Neural crest cell (in vitro differentiated cells): ENCODE measurements at places on chromosomes 6 and 20. TPM values are rescaled to one million over a fixed set of nuclear protein-coding genes. Genes with fewer than 3 reads are reported as not detected.

DNA sequence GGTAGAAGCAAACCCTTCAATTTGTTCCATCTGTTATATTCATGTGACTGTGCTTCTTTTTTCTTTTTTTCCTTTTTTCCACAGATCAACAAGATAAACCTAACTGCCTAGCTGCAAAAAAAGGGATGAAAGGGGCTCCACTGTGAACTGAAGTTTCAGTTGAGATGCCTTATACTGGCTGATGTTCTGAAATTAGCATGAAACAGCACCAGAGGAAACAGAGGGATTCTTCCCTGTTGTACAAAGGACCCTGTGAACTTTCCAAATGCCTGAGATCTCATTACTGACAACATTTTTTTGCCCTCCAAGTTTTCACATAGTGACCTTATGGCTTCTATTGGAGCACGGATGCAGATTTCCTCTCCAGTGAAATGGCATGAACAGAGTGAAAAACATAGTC, 302.7 kb upstream of the TFAP2D start:
- peaks cover 9% of the 10 kb centered on the region for H3K4me1 ChIP-seq
- H3K4me3 ChIP-seq, result no peak overlapping the region
- no peak for DNase-seq
- H3K27ac ChIP-seq, result peak overlapping the region; percentile 81
- H3K36me3 ChIP-seq, result no peaks in the 10 kb centered on the region

Gene MOG
- not detected in 2 replicates for total RNA-seq

DNA sequence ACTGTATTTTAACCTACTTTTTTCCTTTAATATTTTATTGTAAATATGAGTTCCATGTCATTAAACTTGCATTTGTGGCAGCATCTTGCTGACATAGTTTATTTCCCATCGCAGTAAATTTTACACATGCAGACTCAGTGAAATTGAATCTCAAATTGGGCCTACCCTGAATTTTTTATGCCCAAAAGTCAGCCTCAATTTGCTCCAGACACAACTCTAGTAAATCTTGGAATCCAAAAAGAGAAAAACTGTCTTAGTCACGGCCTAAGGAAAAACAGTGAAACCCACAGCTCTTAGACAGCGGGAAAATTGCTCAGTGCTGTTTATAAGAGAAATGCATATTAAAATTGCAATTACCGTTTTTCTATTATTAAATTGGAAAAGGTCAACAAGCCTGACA, 85.3 kb upstream of the PCSK2 start:
- no peaks in the 10 kb centered on the region for H3K36me3 ChIP-seq
- DNase-seq, result no peak
- H3K4me3 ChIP-seq, result no peak overlapping the region
- no peaks in the 10 kb centered on the region for H3K27me3 ChIP-seq
- no peak overlapping the region for H3K27ac ChIP-seq

Gene CTCFL
- 0.09 and 0.14 TPM in 2 replicates for total RNA-seq

Gene LAMA2
- total RNA-seq, result 0.47 and 1.1 TPM in 2 replicates

Gene PPP2R5D
- 67.5 and 67.6 TPM in 2 replicates for total RNA-seq

- no peaks in the 10 kb centered on the region for H3K36me3 ChIP-seq
- H3K27me3 ChIP-seq, result no peaks in the 10 kb centered on the region
Measured at GRCh38 chr6:168049277-168049676, 29.7 kb downstream of the FRMD1 start.

DNA sequence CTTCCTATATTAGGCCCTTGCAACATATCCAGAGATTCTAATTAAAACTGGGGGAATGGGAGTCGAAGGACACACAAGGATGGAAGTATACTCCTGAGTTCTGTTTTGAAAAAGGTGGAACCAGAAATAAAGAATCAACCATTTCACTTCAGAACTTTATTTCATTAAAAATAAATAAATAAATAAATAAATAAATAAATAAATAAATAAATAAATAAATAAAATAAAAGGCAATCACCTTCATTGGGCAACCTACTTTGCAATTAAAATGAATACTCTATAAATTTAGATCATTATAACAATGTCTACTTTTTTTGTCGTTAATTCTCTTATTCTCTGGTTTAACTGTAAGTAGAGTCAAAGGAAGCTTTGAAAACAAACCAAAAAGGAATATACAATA, 25.6 kb downstream of the GPR63 start:
- no peak for DNase-seq
- H3K36me3 ChIP-seq, result no peaks in the 10 kb centered on the region
- no peak overlapping the region for H3K4me3 ChIP-seq
- no peaks in the 10 kb centered on the region for H3K27me3 ChIP-seq
- peaks cover 5% of the 10 kb centered on the region for H3K4me1 ChIP-seq

Gene HUS1B
- total RNA-seq, result 0.40 and 0.59 TPM in 2 replicates

GRCh38 chr6:145214570-145214969, 520.8 kb downstream of the EPM2A start:
- no peak for DNase-seq
- H3K36me3 ChIP-seq, result no peaks in the 10 kb centered on the region
- H3K4me3 ChIP-seq, result no peak overlapping the region
- no peaks in the 10 kb centered on the region for H3K27me3 ChIP-seq
- H3K4me1 ChIP-seq, result peaks cover 19% of the 10 kb centered on the region
- no peak overlapping the region for H3K27ac ChIP-seq

GRCh38 chr20:11072982-11073381, 399.2 kb upstream of the JAG1 start:
- H3K4me1 ChIP-seq, result peaks cover 22% of the 10 kb centered on the region
- no peaks in the 10 kb centered on the region for H3K36me3 ChIP-seq

DNA sequence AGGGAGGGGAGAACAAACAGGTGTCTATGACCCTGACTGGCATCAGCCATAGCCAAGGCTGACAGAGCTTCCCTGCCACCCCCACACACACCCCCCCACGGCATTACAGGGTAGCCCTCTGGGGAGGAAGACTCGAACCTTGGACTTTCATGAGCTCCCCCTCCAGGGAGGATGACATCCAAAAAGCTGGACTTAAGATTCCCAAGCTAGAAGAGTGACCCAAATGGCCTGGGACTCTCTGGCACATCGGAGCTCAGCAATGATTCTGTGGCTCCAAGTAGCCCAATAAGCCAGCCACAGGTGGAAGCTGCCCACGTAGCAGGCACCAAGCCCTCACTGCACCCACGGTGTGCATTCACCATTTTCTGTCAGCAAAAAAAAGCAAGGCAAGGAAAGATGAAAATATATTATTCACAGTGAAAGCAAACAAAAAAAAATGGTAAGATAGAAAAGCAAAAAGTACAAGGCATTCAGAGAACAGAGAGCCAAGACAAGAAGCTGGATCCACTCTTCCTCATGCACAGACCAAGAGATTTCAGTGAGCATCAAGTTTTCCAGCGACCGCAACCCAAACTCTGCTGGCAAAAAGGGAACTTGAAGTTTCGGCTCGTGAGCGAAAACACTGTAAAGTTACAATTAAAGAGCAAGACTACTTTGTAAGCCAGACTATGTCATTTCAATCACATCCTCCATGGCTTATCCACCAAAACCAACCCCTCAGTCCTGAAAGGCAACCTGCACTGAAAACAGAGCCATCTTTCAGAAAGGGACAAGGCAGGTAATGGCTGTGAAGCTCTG, 10.9 kb downstream of the JAG1 start:
- H3K27me3 ChIP-seq, result no peaks in the 10 kb centered on the region
- no peak for DNase-seq
- no peak overlapping the region for H3K27ac ChIP-seq
- no peak overlapping the region for H3K4me3 ChIP-seq
- H3K36me3 ChIP-seq, result peaks cover 47% of the 10 kb centered on the region
- peaks cover 65% of the 10 kb centered on the region for H3K4me1 ChIP-seq

- H3K36me3 ChIP-seq, result no peaks in the 10 kb centered on the region
- peak overlapping the region; percentile 63 for H3K4me3 ChIP-seq
- DNase-seq, result no peak
- H3K4me1 ChIP-seq, result peaks cover 10% of the 10 kb centered on the region
- no peak overlapping the region for H3K27ac ChIP-seq
- peaks cover 51% of the 10 kb centered on the region for H3K27me3 ChIP-seq
Measured at GRCh38 chr6:48069280-48069679, 41.7 kb downstream of the PTCHD4 start.

DNA sequence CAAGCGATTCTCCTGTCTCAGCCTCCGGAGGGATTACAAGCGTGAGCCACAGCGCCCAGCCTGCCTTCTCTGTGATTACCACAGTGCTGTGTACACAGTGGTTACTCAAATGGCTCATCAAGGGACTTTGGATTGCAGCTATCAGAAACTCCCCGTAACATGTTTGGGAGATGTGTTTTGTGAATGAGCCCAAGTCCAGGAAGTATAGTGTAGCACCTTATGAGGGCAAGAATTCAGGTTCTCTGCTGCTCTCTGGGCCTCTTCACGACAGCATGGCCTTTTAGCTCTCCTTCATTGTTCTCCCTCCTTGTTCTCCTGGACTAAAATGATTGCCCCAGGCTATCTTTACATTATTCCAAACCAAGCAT, 34.1 kb upstream of the RPL7L1 start:
- no peak overlapping the region for H3K4me3 ChIP-seq
- no peaks in the 10 kb centered on the region for H3K4me1 ChIP-seq
- no peaks in the 10 kb centered on the region for H3K27me3 ChIP-seq
- H3K27ac ChIP-seq, result no peak overlapping the region
- H3K36me3 ChIP-seq, result peaks cover 7% of the 10 kb centered on the region

Gene EMILIN3
- 6.9 and 7.5 TPM in 2 replicates for total RNA-seq

Gene ZBTB24
- total RNA-seq, result 10.5 and 10.8 TPM in 2 replicates

- no peak overlapping the region for H3K4me3 ChIP-seq
- H3K4me1 ChIP-seq, result no peaks in the 10 kb centered on the region
- peaks cover 5% of the 10 kb centered on the region for H3K27me3 ChIP-seq
- DNase-seq, result no peak
Measured at GRCh38 chr20:59333951-59334350, 33.5 kb downstream of the EDN3 start.

Gene DEFB114
- not detected in 2 replicates for total RNA-seq

DNA sequence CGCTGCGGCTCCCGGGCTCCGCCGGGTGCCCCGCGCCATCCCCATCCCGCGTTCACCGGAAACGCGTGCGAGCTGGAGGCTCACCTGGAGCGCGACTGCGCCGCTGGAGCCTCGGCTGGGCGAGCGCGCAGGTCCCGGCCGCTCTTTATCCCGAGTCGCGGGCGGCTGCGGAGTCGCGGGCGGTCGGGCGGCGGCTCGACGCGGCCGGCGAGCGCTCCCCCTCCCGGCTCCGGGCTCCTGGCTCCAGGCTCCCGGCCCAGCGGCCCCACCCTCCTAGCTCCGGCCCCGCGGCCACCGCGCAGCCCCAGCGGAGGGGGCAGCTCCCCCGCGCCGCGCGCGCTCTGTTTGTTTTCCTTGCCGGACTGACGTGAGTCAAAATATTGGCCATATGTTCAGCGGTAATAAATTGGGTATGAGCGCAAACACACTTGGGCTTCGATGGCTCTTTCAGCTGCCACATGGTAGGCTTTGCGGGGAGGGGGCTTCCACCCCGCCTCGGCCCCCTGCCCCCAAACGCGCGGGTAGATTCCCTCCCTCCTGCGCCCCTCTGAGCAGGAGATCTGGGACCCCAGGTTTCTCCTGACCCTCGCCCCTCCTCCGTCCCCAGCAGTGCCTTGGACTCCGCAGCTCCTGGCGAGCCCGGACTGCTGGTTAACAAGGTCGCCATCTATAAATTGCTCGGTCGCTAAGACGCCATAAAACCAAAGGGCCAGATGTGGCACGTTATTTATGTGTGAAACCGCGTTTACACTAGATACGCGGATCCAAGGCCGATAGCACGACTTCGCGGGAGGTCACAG, 8.8 kb upstream of the NKX2-2 start:
- H3K4me3 ChIP-seq, result peak overlapping the region; percentile 16
- H3K36me3 ChIP-seq, result peaks cover 3% of the 10 kb centered on the region
- H3K4me1 ChIP-seq, result no peaks in the 10 kb centered on the region
- H3K27me3 ChIP-seq, result peaks cover 96% of the 10 kb centered on the region
- no peak overlapping the region for H3K27ac ChIP-seq

DNA sequence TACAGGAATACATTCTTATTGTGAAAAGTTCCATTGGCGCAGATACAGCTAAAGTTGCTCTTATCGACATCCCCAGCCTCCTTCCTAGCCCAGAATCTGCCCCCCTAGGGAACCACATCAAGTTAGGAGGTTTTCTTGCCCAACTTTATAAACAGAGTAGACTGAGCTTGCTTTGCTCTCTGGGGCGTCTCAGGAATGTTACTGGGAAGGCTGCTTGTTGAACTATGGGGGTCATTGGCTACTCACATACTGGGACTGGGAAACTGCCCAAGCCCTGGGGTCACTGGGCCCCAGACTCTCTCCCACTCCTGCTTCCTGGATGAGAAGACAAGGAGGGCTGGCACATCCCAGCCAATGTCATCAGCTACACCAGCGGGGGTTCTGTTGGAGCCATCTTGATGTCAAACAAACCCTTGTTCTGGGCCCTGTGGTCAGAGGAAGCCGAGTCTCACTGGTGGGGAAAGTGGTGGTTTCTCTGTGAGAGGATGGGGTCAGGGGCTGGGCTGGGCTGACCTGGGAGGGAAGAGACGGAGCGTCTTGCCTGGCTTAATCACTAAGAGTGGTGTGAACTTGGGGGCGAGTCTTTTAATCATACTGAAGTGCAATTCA, 26.0 kb downstream of the BPIFB4 start:
- H3K27ac ChIP-seq, result no peak overlapping the region
- no peak for DNase-seq
- no peak overlapping the region for H3K4me3 ChIP-seq
- peaks cover 52% of the 10 kb centered on the region for H3K4me1 ChIP-seq

DNA sequence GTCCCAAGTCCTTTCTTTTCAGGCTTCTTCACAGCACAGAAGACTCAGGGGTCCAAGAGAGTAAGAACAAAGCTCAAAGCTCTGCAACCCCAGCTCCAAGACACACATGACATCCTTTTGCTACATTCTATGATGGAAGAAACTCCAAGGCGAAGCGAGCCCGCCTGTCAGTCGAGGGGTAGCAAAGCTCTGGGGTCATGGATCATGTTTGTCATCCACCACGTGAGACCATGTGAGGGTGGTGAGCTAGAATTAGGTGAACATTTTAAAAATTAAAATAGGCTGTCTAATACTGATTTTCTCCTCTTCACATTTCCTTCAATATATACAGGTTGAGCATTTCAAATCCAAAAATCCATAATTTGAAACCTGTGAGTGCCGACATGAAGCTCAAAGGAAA, 189.6 kb downstream of the TTLL2 start:
- H3K4me3 ChIP-seq, result no peak overlapping the region
- H3K27ac ChIP-seq, result no peak overlapping the region
- H3K36me3 ChIP-seq, result no peaks in the 10 kb centered on the region
- DNase-seq, result no peak

DNA sequence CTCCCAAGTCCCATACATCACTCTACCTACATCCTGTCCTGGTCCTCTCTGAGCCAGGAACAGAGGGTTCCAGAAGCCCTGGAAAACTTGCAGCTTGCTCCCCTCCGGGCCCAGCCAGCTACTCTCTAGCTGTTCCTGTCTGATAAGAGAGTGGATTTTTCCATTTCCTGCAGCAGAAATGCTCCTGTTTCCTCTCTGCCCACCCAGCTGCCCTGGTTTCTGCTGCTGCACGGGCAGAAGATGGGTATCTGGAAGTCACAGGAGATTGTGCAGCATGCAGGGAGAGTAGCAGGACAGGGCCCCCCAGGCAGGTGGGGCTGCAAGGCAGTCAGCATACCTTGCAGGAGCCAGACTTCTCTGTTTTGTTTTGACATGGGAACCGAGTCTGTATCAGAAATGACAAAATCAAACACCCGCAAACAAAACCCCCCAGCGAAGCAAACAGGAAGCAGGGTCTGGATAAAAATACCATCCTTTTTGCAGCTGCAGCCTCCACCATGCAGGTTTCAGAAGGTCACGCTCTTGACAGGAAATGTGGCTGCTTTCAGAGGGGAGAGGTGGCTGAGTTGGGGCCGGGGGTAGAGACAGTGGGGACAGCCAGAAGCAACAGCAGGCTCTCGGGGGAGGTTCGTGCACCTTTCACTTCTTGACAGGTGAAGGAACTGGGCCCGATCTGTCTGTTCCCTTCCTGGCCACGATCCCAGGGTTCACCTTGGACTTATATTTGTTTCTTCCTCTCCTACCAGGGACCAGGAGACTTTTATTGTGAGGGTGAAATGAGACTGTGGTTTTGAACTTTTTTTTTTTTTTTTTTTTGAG, 50.8 kb upstream of the FAM83D start:
- H3K27me3 ChIP-seq, result peaks cover 34% of the 10 kb centered on the region
- peaks cover 6% of the 10 kb centered on the region for H3K4me1 ChIP-seq
- no peaks in the 10 kb centered on the region for H3K36me3 ChIP-seq
- no peak overlapping the region for H3K4me3 ChIP-seq
